Stimulated activated CD8-positive, alpha-beta memory T cell treated with anti-CD3 and anti-CD28 coated beads, Interleukin-12 subunit alpha, Interleukin-12 subunit beta, amount 100 ng/mL, for 1 hour (primary cell): ENCODE measurements at places on chromosomes 6 and 20.
A peak's percentile ranks its signal among the peaks of the same experiment; 100 is the strongest.

DNA sequence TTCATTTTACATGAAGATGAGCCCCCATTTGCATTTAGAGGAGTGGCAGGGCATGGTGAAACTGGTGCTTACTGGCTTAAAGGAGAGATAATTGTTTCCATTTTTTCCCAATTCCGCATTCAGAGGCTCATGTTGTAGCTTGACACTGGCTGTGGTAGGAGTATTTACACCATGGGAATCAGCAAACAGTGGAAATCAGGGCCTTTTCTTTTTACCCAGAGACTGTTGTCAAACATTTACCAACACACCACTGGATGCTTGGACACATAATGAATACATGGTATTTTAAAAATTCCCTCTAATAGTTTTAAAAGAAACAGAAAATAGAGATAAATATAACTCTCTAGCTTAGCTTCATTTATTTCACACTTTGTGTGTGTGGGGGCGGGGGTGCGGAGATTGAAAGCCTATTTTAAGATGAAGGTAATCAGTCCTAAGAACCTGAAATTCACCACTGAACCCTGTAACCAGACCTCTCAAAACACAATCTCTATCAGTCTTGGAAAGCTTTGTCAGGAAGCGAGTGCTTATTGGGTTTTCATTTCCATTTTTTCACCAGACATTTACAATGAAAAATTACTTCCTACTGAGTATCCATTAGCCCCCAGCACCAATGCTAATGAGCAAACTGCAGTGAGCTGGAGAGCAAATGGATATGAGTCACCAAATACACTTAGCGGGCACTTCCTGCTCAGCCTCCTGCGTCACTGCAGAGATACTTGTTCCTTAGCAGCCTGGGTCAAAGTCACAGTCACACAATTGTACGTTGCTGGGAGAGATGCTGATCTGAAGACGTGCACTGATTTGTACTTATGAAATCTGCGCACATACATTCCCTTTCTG, 532.0 kb downstream of the BCKDHB start:
- no peak for DNase-seq

- no peak for DNase-seq
Observed at GRCh38 chr6:42103216-42103615, 39.2 kb downstream of the C6orf132 start.

DNA sequence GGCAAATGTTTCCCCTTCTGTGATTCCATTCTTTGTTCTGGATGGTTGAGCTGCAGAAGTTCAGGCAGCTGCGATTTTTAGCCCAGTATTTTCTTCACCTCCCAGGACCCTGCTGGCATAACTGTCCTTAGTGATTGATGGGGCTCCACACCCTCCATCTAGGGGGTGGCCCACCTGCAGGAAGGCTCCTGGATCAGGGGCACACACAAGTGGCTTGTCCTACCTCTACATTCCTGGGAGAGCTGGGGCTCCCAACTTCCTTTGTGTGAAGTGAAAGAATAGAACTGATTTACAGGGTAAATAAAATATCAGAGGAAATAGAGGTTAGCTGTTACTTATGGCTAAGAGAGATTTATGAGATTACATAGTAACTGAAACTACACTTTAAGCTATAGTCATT, 129.5 kb upstream of the MAP3K7 start:
- no peak for DNase-seq

GRCh38 chr20:50445354-50446151, 64.6 kb upstream of the PTPN1 start:
- no peak for DNase-seq

DNA sequence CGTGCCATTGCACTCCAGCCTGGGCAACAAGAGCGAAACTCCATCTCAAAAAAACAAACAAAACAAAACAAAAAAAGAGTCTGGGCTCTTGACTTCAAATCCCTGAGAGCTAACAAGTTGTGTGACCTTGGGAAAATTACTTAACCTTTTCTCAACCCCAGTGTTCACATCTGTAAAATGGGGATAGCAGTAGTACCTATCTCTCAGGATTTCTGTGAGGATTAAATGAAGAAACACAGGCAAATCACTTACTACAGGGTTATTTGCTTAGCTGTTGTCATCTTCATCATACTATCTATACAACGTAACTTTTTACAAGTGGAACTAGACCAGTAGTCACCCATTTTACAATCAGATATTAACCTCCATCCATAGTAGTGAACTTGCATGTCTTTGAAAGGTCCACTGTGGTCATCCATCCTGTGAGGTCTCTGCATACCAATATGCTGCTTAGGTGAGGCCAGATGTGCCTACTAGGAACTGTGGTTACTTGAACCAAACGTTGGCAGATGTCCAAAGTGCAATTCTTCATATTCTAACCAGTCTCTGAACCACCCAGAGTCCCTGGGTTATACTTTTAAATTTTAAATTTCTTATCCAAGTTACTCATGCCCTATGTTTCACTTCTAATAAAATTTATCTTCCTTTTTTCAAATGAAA, 128.9 kb upstream of the BEND3 start:
- no peak for DNase-seq

DNA sequence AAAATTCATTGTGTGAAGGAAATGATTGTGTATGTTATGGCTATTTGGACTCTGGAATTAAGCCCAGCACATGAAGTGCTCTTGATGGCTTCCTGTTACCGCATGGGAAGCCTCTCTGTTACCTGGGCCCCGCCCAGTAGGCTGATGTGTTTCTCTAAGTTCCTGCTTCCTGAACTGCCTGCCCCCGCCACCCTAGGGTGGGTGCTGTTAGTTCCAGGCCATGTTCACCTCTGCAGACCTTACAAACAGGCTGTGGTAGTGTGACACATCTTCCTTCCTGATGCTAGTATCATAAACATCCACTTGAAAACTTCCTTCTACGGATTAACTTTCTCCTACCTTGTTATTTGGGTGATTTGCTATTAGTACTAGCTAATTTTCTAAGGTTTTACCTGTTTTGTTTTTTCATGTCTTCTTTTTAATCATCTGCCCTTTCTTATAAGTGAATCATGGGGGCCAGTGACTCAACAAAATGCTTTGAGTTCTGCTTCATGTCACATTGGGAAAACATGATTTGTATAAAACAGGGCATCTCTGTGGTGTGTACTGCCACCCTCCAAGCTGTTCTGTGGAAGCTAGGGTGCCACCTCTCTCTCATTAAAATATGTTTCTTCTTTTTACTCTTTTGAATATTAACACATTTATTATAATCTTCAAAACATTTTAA, 40.6 kb downstream of the SH3BGRL2 start:
- DNase-seq, result peak; percentile 7

- DNase-seq, result no peak
Observed at GRCh38 chr6:134379076-134379475, 61.2 kb upstream of the SGK1 start.

DNA sequence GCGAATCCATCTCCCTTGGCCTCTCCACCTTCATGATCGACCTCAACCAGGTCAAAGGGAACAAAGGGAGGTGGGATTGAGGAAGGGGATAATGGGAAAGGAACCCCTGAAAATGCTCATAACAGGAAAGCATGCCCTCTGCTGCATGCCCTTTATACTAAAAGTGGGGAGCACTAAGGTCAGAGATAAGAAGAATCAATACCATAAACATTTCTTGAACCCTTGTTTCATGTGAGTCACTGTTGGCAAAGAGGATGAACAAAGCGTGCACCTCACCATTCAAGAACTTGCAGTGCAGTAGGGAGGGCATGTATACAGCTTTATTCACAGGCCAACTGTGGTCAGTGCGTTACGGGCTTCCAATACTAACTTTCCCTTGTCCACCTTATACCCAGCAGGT, 1.7 kb upstream of the SAPCD1 start:
- DNase-seq, result no peak

- no peak for DNase-seq
Observed at GRCh38 chr6:90460051-90460450, 126.8 kb downstream of the MAP3K7 start.

DNA sequence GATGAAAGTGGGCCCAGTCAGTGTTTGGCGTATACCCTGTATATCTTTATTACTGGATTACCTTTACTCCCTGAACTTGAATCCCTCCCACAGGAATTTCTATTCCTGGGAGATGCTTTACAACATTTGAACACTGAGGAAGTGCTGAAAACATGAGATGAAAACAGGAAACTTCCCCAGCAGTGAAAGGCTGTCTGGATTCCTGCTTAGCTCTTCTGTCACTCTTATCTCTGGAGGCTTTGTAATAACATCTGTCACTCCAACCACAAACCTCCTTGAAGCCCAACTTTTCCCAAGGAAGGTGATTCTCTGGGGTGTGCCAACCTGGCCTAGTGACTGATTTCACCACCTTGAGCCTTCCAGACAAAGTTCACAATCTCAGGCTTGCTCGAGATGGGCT, 264.5 kb upstream of the BMP2 start:
- no peak for DNase-seq

GRCh38 chr6:30167101-30167500, 3.8 kb downstream of the TRIM15 start:
- DNase-seq, result no peak

DNA sequence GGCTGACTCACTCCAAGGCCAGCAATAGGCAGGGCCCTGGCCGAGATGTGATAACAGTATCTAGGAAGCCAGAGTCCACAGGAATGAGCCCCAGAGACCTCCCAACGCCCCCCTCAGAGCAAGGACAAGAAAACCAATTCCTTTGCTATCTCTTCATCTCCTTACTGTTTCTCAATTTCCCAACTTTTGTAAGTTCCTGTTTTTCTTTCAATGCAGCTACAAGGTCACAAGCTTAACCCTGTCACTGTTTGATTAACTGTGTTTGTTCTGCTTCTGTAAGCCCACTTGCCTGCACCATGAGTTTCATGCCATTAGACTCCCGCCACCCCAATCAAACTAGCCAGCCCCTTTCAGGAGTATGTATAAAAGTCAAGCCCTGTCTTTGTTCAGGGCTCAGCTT, 3.5 kb downstream of the FKBP1C start:
- DNase-seq, result no peak

DNA sequence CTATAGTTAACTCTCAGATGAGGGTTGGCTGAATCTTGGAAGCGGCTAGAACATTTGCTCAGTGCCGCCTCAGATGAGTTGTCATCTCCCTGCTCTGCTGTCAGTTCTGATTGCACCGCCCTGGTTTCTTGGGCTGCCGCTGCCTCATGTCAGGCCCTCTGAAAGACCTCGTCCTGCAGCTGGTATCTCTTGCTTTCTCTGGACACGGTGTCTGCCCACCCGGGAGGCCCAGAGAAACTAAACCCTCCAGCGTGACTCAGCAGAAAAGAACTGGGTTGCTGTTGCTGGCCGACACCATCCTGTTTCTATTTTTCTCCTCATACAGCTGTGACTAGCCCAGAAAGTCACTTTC, 355.4 kb downstream of the CD83 start:
- DNase-seq, result no peak

DNA sequence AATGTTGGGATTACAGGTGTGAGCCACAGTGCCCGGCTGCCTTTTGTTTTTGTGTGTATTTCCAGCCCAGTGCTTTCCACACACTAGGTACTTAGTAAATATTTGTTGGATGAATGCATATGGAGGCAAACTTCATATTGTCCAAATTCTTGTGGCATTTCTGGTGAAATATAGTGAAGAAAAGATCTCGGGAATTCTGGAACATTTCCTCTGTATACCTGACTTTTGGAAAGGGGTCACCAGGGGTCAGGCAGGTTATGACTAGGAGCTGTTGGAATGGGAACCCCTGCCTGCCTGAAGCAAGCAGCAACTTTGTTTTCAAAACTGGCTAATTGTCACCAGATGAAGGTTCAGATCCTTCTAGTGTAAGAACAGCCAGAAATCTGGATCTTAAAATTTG, 12.1 kb upstream of the SCP2D1 start:
- no peak for DNase-seq

- no peak for DNase-seq
Observed at GRCh38 chr20:32321390-32321789, 36.7 kb upstream of the ASXL1 start.

- no peak for DNase-seq
Observed at GRCh38 chr6:24959319-24959718, 23.6 kb upstream of the RIPOR2 start.

DNA sequence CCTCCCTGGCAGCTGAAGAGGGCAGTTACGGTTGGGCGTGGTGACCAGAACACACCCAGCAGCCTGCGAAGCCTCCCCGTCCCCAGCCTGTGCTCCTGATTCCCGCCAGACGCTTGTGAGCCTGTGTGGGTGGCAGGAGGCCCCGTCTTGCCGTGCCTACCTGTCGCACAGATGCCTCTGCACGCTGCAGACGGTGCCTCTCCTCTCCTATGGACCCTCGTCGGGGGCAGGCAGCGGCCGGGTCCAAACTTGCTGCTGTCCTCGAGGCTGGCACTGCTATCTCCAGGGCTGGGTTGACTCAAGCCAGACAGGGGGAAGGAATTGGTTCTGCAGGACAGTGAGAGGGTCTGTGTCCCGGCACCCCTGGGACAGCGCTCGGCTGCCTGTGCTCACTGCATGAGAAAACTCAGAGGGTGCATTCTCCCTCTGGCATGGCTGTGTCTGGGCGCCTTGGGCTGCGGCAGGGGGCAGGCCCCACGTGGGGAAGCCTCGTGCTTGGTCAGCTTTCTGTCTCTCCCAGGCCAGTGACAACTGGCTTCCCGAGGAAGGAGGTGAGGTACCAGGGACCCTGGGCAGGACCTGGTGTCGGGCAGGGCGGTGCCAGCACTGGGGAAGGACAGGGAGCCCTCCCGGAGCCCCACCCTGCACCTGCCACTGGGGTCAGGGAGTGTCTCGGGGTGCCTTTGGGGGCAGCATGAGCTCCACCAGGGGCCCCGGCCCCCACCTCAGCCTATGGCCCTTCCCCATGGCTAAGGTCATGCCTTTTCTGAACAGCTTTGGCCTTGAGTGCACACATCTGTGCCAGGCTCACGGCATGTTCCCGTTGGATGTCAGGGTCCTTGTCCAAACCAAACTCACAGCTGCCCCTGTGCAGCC, 127.5 kb downstream of the TAF4 start:
- DNase-seq, result no peak

DNA sequence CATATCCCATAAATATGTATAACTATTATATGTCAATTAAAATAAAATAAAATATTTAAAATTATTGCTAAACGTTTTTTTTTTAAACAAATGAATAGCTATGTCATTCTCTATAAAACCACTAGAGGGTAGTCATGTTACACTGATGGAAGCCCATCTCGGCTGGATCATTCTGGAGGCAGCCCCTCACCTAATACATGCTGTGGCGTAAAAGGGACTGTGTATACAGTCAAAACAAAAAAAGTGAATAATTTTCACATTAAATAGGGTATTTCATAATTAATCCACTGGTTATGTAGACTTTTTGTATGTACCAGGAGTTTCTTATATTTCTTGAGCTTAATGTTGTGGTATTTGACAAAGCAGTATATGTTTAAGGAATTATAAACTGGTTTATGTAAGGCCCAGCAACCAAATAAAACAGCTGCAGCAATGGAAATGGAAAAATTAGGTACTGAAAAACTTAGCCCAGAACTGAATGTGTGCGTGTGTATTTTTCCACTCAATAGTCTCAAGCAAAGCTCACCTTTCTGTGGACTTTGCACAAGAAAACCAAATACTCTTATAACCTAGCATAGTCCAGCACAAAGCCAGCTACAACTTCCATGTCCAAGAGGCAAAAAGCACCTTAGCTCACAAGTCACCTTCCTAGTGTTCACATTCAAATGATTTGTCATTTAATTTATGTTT, 81.7 kb downstream of the COL9A1 start:
- no peak for DNase-seq

GRCh38 chr6:165841153-165841558, 178.1 kb upstream of the PDE10A start:
- no peak for DNase-seq

GRCh38 chr6:79042799-79043126, 35.3 kb downstream of the PHIP start:
- no peak for DNase-seq

- no peak for DNase-seq
Observed at GRCh38 chr6:36980129-36980528, 5.9 kb downstream of the MTCH1 start.
